Stimulated activated CD4-positive, alpha-beta T cell treated with anti-CD3 and anti-CD28 coated beads, Interleukin-12 subunit alpha, Interleukin-12 subunit beta, amount 100 ng/mL, for 48 hours (primary cell): ENCODE measurements at places on chromosomes 7 and 10.

GRCh38 chr7:100949227-100949932 is at the start of gene MUC3A:
MUC3A (plus strand) TSS chr7:100949534; CDS start chr7:100949625, 91 bp downstream.
- no peak for DNase-seq

DNA sequence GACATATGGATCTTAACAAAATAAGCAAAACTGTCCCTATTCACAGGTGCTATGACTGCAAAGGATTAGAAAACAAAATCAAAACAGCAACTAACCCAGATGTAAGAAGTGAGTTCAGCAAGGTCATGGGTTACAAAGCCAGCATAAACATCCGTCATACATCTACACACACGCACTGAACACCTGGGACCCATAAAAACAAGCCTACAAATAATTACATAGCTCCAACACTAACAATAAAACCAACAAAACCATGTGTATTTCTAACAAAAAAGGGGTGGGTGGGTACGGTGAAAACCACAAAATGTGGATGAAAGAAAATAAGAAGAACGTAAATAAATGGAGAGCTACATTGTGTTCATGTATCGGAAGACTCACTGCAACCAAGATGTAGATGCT is 256.8 kb downstream of the ELFN1 start:
- DNase-seq = no peak

- DNase-seq = no peak
Measured at GRCh38 chr10:43137717-43138020, 576 bp upstream of the CSGALNACT2 start.

DNA sequence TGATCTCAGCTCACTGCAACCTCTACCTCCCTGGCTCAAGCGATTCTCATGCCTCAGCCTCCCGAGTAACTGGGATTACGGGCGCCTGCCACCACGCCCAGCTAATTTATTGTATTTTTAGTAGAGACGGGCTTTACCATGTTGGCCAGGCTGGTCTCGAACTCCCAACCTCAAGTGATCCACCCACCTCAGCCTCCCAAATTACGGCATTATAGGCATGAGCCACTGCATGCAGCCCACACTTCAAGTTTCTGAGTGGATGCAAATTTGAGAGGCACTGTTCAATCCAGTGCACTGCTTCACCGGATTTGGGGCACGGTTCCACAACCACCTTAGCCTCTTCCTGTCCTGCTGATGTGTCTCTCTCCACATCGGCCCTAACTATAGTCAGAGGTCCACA is 16.5 kb downstream of the CNPY1 start:
- no peak for DNase-seq

DNA sequence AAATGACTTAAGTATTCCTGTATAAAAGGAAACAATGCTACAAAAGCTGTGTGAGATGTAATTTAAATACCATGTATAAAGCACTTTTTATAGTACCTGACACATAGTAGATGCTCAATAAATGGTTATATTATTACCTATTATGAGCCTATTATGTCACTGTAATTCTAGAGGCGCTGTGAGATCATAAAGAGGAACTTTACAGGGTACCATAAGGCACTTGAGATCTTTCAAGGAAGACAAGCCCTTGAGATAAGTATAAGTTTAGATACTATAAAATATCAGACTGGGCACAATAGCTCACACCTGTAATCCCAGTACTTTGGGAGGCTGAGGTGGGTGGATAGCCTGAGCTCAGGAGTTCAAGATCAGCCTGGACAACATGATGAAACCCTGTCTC is 38.3 kb downstream of the PTTG1IP2 start:
- DNase-seq = no peak

- no peak for DNase-seq
Measured at GRCh38 chr10:76010703-76011102, 579.3 kb downstream of the LRMDA start.

- no peak for DNase-seq
Measured at GRCh38 chr10:109929501-109930219, 6.3 kb upstream of the XPNPEP1 start.
